Caco-2 (cell line): ENCODE measurements at places on chromosomes 2 and 18.

GRCh38 chr2:173631127-173631460 is 276.4 kb downstream of the CDCA7 start:
- DNase-seq = no peak

- DNase-seq = no peak
These were observed 89.3 kb upstream of the NCKAP5 start for GRCh38 chr2:133657591-133657990.

DNA sequence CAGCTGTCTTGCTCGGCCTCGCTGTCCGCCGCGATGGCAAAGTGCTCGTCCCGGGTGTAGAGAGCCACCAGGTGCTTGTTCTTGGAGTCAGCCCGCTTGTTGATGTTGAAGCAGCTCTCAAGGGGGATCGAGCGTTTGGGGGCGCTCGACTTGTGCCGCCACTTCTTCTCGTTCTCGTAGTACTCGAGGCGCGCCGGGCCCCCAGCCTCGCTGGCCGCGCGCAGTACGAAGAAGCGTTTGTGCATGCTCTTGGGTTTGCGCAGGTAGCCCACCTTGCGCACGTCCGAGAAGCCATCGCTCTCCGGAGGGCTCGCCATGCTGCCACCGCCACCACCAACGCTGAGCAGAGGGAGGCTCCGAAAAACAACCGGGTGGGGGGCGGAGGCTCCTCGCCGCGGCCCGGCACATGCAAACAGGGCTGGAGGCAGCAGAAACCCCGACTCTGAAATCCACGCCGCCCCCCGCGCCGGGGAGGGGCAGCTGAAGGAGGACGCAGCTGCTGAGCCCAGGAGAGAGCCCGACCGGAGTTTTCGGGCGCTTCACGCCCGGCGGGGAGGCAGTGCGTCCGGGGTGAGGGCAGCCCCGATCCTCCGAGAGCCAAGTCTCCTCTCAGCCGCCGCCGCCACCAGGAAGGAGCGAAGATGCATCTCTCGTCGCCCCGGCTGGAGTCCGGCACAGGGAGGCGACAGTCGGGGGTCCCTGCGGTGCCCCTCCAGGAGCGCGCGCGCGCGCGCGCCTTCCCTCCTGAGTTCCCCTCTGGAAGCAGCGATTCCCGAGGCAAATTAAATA is 1.0 kb downstream of the IRS1 start:
- no peak for DNase-seq

DNA sequence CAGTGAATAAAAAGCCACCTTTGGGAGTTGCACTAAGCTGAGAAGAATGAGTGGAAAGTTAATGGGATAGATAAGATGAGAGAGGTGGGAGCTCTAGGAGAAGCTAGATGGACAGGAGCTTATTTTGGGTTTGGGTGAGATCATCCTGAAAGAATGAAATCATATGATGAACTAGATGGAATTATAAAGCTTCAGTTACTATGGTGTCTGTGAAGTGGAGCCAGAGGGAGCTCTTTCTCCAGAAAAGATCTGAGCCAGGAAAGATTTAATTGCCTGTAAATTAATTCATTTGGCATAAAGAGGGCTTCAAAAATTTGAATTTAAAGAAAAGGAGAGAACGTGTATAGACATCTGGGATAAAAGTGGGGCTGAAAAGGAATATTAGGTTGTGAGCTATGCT is 10.3 kb downstream of the DNAH6 start:
- DNase-seq = no peak

DNA sequence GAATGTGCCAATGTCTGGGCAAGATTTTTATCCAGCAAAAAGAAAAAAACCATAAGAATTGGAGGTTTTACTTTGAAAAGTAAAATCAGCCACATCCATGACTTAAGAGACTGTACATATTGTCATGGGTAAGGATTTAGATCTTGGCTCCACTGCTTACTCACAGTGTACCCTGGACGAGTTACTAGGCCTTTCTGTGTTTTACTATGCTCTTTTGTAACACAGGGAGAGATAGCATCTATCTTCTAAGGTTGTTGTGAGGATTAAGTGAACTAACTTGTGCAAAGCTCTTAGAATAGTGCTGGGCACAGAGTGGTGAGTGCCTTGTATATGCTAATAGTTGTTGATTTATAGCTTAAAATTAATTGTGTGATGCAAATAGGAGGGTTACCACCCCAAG is 255.9 kb downstream of the NEDD4L start:
- no peak for DNase-seq

GRCh38 chr2:190678444-190679162 is 29.7 kb downstream of the NAB1 start:
- DNase-seq = no peak

DNA sequence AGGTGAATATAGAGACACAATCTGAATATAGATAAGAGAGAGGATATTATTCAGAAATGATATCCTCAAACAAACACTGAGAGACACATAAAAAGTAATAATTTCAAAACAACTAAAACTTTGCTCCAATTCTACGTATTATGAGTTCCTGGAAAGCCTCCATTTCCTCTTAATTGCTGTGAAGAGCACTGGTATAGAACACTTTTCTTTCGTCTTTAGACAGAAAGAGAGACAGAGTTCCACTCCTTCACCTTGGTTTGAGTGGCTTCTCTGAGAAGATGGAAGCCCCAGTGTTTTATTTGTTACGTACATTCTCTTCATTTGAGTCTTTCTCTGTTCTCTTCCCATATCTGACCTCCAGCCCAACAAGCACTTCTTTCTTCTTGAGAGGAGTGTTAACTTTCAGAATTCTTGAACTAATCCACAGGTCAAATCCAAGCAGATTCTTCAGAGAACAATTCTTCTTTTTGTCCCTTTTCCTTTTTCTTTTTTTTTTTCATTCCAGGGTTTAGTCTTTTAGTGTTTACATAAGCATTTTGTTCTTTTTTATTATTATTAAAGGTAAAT is 6.4 kb upstream of the PIK3C3 start:
- DNase-seq = no peak

GRCh38 chr2:15765686-15766302 is 174.1 kb downstream of the DDX1 start:
- DNase-seq = no peak

DNA sequence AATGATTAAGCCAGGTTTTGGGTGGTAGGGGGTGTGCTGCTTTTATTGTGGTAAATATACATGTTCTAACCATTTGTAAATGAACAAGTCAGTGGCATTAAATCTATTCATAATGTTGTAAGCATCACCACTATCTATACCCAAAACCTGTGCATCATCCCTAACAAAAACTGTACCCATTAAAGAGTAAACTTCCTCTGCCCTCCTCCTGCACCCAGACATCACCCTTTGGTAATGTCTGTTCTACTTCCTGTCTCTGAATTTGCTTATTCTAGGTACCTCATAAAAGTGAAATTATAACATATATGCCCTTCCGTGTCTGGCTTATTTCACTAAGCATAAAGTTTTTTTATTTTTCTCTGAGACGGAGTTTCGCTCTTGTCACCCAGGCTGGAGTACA is 14.1 kb downstream of the RIF1 start:
- DNase-seq = no peak

DNA sequence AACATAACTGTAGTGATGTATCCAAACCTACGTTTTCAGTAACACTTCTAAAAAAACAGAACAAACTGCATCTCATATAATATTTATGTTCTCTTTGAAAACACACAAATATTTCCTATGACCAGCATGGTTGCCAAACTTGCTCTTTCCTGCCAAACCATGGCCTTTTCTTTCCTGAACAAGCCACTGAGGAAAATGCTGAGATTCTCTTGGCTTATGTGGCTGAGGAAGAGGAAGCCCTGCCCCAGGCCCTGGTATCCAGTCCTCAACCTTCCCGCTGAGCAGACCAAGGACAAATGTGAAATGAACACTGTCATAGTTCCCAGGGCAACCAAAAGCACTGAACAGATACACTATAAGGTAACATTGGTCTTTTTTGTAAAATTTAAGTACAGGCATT is 35.9 kb upstream of the NARS1 start:
- DNase-seq = no peak

- DNase-seq = no peak
These were observed 308.7 kb upstream of the SALL3 start for GRCh38 chr18:78670778-78671391.

DNA sequence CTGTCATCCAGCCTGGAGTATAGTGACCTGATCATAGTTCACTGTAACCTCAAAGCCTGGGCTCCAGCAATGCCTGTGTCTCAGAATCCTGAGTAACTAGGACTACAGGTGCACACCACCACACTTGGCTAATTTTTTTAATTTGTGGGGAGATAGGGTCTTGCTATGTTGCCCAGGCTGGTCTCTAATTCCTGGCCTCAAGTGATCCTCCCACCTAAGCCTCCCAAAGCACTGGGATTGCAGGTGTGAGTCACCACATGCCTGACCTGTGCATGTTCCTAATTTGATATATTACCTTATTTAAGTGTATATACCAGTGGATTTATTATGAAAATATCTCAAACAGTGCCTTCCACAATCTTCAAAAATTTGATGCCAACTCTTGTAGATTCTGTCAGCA is 123.6 kb upstream of the XIRP2 start:
- DNase-seq = no peak

GRCh38 chr2:170313347-170313991 is 135.5 kb downstream of the MYO3B start:
- DNase-seq = no peak

DNA sequence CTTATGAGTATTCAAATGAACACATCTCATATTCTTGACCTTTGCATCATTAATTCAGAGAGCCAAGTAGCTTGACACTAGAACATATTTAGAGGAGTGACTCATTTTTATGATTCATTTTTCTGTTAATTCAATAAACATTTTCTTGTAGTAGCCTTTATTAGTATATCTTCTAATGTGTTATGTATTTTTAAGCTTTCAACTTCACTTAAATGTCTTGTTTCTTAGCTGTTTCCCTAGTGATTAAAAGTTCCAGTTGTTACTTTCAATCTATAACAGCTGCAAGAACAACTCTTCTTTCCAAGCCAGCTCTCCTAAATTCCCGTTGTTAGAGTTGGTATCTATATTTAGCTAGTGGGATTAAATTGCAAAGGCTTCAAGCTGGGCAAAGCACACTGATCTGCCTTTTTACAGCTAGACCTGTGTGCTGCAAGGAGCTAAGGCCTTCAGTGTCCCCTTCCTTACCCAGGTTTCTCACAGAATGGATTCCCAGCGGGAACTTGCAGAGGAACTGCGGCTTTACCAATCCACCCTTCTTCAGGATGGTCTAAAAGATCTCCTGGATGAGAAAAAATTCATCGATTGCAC is at the start of gene KLHL41:
KLHL41 (plus strand) TSS at position 405 of the 588 bp plus-strand sequence; CDS start at position 482, 77 bp downstream.
- no peak for DNase-seq

DNA sequence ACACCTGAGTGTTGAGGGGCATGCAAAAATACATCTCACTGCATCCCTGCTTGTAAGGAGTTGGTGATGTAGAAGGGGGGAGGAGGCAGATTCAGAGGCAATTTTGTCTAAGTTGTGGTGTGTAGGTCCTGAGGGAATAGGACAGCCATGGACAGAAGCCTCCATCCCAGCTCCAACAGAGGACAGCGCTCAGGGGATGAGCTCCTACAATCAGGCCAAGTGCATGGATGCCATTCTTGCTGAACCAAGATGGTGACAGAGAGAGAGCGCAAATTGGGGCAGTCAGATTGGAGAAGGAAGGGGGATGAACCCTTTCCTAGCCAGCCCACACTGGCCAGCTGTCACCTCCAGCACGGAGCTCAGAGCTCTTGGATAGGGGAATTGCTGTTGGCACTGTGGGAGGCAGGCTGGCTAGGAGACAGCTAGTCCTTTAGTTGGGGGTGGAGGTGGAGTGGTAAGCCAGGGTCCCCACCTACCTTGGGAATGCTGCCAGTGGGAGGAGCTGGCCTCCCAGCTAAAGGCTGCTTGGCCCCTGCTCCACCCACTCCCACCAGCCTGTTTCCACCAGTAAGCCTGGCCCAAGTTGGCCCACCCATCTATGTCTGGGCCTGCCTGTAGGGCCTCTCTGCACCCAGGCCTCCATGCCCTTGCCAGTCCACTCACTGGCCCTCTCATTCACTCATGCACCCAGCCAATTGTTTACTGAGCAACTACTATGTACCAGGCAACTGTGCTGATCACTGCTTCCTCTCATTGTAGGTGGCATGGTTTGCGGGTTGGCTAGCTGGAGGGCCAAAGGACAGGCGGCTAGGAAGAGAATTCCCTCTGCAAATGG is 2.5 kb upstream of the PER2 start:
- no peak for DNase-seq

DNA sequence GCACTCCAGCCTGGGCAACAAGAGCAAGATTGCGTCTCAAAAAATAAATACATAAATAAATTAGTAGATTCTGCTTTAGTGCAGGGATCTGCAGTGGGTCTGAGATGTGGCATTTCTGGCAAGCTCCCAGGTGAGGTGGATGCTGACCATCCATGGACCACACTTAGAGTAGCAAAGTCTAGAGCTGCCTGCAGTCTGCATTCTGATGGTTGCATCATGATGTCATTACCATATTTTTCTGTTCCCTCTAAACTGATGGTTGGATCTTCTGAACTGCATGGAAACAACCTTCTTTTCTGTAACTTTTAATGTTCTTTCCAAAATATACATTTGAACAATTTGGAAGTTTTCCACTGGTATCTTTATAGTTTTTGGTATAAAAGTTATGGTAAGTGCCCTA is 42.9 kb downstream of the MYL12B start:
- no peak for DNase-seq

- DNase-seq = no peak
These were observed 300.4 kb upstream of the NETO1 start for GRCh38 chr18:73168236-73168635.

DNA sequence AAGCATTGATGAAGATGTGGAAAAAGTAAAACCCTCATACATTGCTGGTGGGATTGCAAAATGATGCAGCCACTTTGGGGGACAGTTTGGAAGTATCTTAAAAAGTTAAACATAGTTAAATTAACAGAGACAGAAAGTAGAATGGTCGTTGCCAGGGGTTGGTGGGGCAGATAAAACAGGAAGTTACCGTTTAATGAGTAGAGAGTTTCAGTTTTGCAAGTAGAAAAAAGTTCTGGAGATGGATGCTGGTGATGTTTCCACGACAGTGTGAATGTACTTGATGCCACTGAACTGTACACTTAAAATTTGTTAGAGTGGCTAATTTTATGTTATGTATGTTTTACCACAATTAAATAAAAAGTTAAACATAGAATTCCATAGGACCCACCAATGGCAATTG is 44.5 kb upstream of the EGR4 start:
- no peak for DNase-seq
